ENCODE measurements at places on chromosomes 6 and 20. TPM values are rescaled to one million over a fixed set of nuclear protein-coding genes. Genes with fewer than 3 reads are reported as not detected.

The GPSM3 gene
- total RNA-seq, result 17.0 TPM

The GNAS-AS1 gene
- total RNA-seq, result not detected

The MROH8 gene
- 0.27 TPM for total RNA-seq

The PMEPA1 gene
- 0.73 TPM for total RNA-seq

The UNC5CL gene
- not detected for total RNA-seq

The SLC52A3 gene
- 0.59 TPM for total RNA-seq

The MAFB gene
- total RNA-seq, result 0.79 TPM

The GPRC6A gene
- not detected for total RNA-seq

The C20orf141 gene
- not detected for total RNA-seq

The IP6K3 gene
- total RNA-seq, result not detected

The MAP7 gene
- total RNA-seq, result 0.25 TPM

The KIAA1755 gene
- not detected for total RNA-seq

The TRIM10 gene
- total RNA-seq, result not detected

The TFAP2D gene
- total RNA-seq, result not detected

The C6orf118 gene
- not detected for total RNA-seq

The ABT1 gene
- 22.6 TPM for total RNA-seq

The IL17A gene
- total RNA-seq, result not detected

The DDO gene
- total RNA-seq, result 0.84 TPM

The PPP1R3G gene
- total RNA-seq, result 0.33 TPM

The PAX1 gene
- not detected for total RNA-seq

The TMEM151B gene
- not detected for total RNA-seq

The HRH3 gene
- total RNA-seq, result not detected

The HAO1 gene
- total RNA-seq, result not detected

The FAM83B gene
- total RNA-seq, result not detected

The GSS gene
- total RNA-seq, result 90.5 TPM

The MUC22 gene
- total RNA-seq, result not detected

The SALL4 gene
- total RNA-seq, result under 0.01 TPM

The NR2E1 gene
- not detected for total RNA-seq

The KCNK16 gene
- not detected for total RNA-seq

The ENPP4 gene
- total RNA-seq, result 8.2 TPM

The PKHD1 gene
- not detected for total RNA-seq

The FRS3 gene
- 1.5 TPM for total RNA-seq

The OTOR gene
- total RNA-seq, result not detected

The MOCS1 gene
- 5.8 TPM for total RNA-seq

The SCGN gene
- total RNA-seq, result not detected

The ARMH2 gene
- not detected for total RNA-seq

The SPINT3 gene
- not detected for total RNA-seq

The PCED1A gene
- 11.4 TPM for total RNA-seq

The SLC22A23 gene
- 6.9 TPM for total RNA-seq

The STMN3 gene
- total RNA-seq, result 1.7 TPM

The APOBEC2 gene
- total RNA-seq, result not detected

The NNAT gene
- total RNA-seq, result not detected

The PACSIN1 gene
- not detected for total RNA-seq

The KCNK5 gene
- total RNA-seq, result not detected

The EFCAB8 gene
- not detected for total RNA-seq

The ECT2L gene
- total RNA-seq, result not detected

The MEI4 gene
- not detected for total RNA-seq

Data from mammary microvascular endothelial cell (primary cell).